ENCODE measurements at places on chromosomes 3 and 15.

- no peak for DNase-seq
Observed at GRCh38 chr3:112569265-112569664, 7.4 kb downstream of the SLC35A5 start.

GRCh38 chr15:72998681-72999466, 53.4 kb upstream of the NEO1 start:
- DNase-seq = no peak

DNA sequence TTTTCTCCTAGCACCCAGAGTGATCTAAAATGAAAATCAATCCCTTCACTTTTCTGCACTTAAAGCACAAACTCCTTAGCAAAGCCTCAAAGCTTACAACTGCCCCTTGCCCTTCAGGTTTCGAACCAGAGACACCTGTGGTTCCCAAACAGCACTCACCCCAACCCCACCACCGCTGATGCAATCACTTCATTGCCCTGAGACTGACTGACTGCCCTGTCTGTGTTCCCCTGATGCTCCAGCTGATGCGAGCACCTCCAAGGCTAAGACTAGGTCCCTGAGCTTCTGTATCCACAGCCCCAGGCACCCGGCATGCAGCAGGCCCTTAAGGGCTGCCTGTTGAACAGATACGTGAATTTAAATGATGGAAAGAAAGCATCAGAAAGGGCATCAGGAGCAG, 127.3 kb downstream of the ZNF621 start:
- no peak for DNase-seq

DNA sequence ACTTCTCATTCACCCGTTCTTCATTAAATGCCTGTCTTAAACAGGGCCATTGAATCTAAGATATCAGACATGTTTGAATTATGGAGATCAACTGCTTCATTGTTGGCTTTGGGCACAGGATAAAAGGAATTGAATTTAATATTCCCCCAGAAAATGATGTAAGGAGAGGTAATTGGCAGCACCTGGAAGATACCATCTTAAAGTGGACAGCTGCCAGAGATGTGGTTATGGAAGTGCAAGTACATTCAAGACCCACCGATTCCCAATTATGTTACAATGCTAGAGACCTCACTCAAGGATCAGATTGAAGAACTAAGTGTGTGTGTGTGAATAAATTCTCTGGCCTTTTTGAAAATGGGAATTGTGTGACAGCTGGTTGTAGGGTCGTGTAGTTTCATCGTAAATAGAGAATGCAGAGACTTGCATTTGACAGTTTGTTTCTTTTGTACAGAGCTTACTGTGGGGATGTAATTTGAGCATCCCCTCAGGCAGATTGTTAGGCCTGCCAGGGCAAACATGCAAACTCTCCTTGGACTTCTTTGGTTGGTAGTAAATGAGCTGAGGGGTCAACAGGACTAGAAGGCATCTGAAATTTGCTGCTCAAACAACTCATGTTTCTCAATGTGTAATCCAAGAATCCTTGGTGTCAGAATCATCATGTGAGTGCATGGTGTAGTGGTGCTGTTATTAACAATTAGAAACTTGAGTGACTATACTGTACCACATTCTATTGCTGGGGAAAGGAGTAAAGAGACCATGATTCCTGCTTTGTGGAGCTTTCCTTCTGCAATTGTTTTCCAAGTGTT, 359.2 kb upstream of the THRB start:
- DNase-seq = no peak

DNA sequence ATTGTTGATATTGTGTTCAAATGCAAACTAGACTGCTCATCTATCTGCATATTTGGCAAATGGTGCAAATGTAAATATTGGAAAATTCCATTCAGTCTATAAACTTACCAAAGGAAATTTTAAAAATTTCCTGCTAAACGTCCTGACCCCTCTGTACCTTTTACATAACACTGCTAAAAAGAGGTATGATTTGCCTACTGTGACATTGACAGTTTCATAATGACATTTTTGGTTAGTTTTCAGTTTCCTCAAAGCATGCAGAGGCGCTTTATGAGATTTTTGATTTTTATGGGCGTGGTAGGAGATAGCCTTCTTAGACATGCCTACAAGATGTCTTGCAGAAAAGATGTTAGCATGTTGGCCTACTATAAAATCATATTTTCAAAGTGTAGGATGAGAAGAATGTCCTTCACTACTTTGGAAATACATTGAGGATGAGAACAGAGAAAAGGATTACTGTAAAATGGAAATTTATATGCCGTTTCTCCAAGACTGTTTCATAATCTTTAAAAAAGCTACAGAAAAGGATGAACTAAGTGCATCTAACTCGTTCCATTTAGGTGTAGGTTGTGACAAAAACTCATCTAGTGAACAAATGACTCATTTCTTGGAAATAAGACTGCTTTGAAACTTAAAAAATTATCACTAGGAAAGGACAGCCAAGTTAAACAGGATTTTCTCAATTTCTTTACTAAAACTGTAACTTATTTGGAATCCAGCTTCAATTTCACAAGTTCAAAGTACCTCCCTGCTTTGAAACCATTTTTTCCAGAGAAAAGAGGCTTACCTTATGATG, 14.5 kb upstream of the ISLR start:
- DNase-seq = no peak

DNA sequence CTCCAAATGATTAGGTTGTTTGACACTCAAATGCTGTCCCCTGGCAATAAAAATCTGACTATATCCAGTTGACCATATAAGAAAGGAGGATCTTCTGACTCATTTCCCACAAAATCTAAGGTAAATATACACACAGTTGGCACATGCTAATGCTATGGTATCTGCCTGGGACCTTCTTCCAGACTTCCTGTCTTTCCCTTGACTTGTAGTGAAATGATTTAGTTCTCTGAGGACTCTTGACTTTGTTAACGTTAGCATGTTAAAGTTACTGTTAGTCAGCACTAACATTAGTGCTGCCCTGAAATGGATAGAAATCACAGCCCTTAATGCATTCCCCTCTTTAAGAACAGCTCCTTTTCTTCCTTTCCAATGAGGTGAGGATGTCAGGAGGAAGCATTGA, 124.3 kb upstream of the LSAMP start:
- no peak for DNase-seq

DNA sequence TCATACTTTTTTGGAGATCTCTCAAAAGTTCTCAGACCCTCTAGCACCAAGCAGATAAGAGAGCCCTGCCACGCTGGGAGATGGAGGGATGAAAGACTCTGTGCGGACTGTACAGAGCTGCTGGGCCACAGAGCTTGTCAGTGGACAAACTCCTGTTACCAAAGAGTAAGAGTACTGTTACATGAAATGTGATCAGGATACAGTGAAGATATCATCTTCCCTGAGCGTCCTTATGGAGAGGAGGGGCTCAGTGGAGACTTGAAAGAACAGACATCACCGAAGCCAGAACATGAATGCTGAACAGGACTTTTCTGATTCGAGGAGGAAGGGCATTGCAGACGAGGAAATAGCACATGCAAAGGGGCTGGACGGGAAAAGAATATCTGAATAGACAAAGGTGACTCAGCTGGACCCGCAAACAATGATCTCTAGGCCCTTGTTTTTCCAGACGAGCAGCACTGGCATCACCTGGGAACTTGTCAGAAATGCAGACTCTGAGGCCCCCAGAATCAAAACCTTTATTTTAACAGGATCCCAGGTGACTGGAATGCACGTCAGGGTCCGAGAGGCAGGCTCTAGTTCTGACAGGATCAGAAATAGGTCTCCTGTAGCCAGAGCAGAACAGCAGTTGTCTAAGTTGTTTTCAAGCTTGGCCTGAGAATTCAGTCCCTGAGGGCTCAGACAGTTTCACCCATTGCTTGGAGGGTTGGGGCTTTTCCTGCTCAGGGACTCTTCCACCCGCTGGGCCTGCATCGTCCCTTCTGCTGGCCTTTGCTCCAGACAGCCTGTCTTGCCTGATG, 277.9 kb downstream of the RPLP1 start:
- DNase-seq = peak; percentile 39
